NB4 (cell line): ENCODE measurements at places on chromosomes 1 and 21.

GRCh38 chr1:57101209-57101608, 135.4 kb upstream of the C8B start:
- no peak for DNase-seq

DNA sequence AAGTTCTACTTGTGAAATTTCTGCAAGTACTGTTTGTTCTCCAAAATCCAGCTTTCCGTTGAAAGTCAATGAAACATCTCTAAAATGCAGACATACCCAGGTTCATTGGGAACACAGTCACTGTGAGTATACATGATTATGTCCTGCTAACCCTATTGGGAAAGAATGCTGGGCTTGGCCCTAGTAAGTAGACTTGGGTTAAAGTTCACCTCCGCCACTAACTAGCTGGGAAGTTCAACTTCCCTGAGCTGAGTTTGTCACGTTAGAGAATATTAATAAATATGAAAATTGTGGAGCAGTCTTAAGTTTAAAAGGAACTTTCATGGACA, 10.5 kb upstream of the PGD start:
- DNase-seq, result no peak

DNA sequence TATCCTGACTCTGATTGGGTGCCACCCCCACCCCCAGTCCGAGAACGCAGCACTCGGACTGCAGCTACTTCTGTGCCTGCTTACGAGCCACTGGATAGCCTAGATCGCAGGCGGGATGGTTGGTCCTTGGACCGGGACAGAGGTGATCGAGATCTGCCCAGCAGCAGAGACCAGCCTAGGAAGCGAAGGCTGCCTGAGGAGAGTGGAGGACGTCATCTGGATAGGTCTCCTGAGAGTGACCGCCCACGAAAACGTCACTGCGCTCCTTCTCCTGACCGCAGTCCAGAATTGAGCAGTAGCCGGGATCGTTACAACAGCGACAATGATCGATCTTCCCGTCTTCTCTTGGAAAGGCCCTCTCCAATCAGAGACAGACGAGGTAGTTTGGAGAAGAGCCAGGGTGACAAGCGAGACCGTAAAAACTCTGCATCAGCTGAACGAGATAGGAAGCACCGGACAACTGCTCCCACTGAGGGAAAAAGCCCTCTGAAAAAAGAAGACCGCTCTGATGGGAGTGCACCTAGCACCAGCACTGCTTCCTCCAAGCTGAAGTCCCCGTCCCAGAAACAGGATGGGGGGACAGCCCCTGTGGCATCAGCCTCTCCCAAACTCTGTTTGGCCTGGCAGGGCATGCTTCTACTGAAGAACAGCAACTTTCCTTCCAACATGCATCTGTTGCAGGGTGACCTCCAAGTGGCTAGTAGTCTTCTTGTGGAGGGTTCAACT, 2.1 kb downstream of the RBM15 start:
- DNase-seq, result no peak

GRCh38 chr21:38949070-38949380, 143.3 kb downstream of the ETS2 start:
- no peak for DNase-seq

DNA sequence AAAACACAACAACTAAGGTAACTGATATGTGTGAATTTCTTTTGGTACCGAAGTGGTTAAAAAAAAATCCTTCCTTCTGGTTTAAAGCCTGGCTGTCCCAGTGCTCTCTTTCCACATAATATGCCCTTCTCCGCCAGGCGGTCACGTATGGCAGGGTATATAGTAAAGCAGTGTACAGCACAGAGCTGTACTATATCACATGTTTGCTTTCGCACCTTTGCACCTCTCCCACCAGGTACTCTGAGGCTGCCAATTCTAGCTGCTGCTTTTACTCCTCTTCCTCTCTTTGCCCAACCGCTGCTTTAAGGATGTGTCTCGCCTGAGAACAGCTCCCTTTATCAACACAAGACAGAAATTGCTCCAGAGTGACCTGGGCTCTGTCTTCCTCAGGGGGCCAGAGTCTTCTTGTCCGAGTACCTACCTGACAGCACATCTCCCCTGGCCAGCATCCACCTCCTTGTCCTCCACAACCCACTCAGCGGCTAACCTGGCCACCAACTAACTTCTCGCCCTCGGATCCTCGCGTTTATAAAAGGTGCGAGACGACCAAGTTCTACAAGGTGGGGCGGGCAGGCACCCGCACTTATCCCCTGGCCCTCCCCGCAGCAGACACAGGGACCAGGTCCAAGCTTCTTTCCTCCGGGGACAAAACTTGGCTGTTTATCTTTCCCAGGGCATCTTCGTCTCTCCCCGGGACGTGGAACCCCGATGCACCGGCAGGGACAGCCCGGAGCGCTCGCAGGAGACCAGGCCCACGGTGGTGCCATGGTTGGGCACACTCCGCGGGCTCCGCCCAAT, 1.6 kb downstream of the COLGALT2 start:
- DNase-seq, result no peak
